ENCODE measurements at places on chromosomes 7 and 10.

DNA sequence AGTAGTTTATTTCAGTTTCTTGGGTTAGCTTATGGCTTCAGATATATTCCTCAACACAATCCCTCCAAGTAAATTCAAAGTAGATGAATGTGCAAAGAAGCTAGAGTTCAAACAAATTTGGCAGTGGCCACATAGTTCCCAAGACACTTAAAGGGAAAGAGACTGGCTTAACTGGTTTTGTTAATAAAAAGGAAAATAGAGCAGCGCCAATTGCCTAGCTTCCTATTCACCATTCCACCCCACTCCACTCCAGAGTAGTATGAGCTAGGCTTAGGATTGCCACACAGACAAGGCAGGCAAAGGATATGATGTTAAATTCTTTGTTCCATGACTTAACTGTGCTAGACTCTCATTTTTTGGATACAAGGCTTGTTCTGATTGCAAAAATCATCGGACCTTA lies 2.0 kb downstream of the XRCC2 start:
- no peak for DNase-seq

- DNase-seq, result no peak
Observed at GRCh38 chr10:126930883-126931503, 25.8 kb downstream of the DOCK1 start.

- DNase-seq, result no peak
Observed at GRCh38 chr10:91590904-91591796, 41.7 kb downstream of the PPP1R3C start.

DNA sequence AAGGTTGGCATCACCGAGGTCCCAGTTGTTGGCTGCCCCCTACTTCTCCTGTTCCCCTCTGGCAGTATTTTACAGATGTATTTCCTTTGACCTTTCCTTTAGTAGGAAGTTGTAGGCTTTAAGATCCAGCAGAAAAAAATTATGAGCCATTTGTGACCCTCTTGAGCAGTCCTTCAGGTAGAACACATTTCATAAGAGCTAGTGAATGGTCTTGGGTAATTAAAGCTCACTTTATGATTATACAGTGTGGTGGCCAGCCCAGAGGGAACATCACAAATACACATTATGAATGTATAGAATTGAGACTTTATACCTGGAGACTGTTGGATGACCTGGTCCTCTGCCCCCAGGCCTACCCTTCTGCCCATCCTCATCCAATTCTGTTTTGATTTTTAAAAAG lies 57.0 kb downstream of the KAT6B start:
- no peak for DNase-seq

DNA sequence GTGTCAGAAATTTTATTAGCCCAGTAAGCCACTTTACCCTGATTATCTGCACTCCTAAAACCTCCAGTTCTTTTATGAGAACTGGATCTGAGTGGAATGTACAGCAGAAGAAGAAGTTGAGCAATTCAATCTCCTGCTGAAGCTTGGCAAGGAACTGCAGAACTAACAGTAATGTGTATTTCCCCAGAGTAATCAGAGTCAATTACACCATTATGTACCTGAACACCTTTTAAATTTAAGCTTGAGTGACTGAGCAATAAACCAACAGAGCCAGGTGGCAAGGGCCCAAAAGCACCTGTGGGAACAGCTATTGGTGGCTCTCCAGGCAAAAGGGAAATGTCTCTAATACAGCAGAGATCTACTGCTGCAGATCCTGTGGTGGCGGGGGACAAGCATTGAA lies 40.1 kb upstream of the AKR1C2 start:
- DNase-seq, result no peak

DNA sequence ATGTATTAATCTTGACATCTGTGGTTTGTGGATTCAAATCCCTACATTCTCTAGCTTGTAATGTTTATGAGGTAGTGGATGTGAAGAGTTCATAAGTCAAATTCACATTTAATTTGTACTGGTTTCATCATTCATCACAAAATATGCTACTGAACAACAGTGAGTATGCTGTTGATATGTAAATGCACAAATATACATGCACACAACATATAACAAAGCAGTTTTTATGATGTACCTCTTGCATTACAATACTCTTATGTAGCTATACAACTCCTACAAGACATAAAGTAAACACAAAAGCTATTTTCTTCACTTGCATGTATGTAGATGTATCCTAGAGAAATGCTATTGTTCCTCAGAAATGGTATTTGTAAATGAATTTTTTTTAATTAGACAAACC lies 111.0 kb upstream of the ANTXRL start:
- DNase-seq, result no peak

GRCh38 chr10:116270126-116270770 lies 2.8 kb downstream of the GFRA1 start:
- DNase-seq, result no peak

- no peak for DNase-seq
Observed at GRCh38 chr10:526651-527312, 162.7 kb downstream of the DIP2C start.

DNA sequence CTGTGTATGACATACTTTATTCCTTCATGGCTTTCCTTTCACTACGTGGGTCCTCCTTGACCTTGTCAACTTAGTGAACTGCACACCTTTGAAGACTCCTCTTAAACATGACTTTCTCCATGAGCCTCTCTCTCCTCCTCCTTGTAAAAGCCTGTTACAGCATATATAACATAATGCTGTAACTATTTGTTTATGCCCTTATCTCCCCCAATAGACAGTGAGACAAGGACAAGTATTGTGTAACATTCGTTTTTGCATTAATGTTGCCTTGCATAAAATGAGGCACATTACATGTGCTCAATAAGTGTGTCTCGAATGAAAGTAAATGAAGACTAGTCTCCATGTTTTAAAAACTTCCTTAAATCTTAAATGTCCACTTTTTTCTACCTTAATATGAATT lies 4.3 kb upstream of the LAMB1 start:
- DNase-seq, result no peak

DNA sequence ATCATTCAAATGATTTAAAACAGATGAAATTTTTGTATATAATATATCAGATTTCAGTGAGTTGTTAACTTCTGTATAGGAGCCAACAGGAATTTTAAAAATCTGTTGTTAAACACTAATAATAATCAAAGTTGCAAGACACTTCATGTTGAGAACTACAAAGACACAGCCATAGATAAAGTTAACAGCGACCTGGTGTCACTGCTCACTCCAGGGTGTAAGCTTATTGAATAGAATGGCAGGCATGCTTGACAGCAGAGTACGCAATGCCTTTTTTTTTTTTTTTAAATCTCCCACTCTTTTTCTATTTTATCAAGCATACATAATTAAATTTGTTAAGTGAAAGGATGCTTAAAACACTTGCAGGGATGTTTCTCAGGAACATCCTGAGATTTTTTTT lies 32.0 kb downstream of the PCDH15 start:
- DNase-seq, result no peak

DNA sequence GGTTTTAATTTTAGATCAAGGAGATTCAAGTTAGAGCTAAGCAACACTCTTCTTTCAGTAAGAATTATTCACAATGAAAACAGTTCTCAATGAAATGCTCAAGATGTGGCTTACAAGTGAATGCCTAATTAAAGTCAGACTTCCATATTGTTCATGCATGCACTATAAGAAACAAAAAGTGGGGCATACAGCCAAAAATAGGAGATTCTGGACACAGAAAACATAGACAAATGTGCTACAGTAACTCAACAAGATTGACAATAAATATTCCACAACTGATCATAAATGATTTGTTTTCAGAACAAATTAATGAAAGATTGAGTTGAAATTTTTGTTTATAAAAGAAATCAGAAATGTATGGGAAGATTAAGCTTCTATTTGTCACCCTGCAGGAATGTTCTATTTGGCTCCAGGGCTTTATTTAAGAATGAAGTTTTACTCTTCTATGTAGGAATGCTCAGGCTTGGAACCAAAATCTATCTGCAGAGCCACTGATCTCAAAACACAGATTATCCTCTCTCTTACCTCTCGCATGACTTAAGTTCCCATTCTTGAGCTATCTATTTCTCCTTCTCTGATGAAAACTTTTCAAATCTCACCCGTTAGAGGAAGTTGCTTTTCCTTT lies 89.0 kb upstream of the PIP4K2A start:
- DNase-seq, result no peak

DNA sequence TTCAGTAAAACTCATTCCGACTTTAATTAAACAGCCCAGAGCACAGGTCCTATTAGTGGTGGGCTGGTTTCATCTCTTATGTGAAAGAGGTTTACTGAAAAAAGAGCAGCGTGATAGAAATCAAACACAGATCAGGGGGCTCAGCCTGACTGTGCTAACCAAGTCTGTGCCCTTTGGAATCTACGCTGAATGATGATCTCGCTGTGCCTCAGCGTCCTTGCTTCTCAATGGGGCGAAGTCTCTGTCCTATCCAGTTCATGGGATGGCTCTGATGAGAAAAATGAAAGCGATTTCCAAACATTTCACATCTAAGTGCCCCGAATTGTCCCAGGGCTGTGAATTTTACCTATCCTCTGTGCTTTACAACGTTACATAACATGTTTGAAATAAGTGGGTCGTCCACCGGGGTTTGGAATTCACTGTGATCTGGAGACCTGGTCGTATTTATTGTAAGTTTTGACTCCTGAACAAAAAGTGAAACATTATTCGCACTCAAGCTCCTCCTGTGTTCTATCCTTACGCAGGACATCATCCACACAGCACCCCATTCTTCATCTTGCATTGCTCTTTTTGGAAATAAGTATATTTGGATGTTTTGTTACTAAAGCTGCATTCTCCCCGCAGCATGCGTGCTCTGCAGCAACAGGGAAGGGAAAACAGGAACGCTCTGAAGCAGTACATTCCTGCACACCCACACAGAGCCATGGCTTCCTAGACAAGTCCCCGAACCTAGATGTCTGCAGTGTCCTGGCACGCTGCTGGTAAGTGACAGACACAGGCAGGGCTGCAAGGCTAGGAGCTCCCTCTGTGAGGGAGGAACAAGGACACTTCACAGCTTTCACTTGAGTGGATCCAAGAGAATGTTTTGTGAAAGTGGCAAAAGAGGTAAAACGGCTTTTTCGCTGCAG lies 83.5 kb downstream of the SLC37A3 start:
- DNase-seq, result no peak

DNA sequence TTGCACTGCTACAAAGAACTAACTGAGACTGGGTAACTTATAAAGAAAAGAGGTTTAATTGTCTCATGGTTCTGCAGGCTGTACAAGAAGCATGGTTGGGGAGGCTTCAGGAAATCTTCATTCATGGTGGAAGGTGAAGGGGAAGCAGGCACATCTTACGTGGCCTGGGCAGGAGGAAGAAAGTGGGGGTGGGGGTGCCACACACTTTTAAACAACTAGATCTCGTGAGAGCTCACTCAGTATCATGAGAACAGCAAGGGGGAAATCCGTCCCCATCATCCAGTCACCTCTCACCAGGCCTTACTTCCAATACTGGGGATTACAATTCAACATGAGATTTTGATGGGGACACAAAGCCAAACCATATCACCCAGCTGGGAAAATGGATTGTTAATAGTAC lies 281.7 kb downstream of the AUTS2 start:
- no peak for DNase-seq

DNA sequence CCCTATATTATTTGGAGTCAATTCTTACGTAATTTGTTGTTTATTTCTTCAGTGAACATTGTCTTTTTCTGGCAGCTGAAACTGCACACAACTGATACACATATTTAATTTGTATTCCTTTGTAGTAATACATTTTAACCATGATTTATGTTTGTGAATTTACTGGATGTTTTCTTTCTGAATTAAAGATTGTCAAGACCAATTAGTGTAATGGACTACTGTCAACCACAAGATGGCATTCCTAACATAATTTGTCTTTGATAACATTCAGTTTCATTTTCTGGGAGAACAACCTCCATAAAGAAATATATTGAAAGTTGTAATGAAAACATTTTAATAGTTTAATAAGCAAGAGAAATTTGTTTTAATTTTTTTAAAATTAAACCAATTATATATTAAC lies 10.1 kb downstream of the THNSL1 start:
- DNase-seq, result no peak

DNA sequence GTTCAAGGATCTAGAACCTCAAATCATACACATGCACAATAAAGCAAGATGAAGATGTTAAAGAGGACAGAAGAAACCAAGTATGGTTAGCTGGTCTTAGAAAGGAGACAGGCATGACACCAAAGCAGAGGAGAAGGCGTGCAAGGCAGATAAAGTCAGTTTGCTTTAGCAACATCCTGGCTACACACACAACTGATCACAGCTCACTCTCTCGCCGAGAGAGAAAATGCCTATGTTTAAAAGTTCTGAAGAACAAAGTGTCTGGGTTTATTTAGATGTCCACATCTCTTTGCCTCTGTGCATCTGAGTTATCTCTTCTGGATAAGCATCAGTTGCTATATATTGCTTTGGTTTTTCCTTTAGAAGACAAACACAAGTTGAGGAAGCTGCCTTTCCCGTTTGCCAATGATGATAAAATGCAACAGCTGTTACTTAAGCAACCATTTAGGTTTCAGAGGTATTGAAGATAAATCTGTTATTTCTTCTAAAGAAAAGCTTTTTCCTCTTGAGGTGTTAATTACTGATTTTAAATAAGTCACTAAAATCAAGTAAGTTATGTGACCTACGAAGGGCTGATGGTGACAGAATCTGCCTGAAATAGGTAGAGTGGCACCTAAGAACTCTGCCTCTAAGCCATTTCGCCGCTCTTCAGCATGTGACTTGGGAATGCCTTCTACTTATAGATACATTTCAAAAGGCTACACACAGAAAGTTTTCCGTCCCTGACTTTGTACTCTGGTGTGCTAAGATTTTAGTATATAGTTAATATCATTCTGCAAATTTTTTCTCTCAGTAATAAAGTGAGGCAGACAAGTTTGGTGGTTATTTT lies 146.2 kb upstream of the ASAH2 start:
- no peak for DNase-seq

DNA sequence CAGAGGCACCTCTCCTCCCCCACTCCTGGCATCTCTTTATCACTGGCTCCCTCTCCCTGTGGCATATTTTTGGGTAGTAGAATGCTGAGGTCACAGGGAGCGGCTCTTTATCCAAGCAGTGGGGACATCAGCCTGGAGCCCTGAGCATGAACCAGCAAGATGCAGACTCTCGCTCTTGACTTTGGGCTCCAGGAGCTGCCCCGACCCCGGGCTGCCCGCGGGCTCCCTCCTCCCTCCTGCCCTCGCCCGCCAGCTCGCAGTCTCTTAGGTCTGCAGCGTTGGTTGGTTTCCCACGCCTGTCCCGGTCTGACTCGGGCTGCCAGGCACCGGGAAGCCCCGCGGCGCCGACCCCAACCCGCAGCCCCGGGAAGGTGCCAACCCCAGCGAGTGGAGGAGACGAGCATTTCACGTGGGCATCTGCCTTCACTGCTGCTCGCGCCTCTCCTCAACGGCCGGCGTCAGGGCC lies 1.3 kb downstream of the INSYN2A start:
- no peak for DNase-seq

DNA sequence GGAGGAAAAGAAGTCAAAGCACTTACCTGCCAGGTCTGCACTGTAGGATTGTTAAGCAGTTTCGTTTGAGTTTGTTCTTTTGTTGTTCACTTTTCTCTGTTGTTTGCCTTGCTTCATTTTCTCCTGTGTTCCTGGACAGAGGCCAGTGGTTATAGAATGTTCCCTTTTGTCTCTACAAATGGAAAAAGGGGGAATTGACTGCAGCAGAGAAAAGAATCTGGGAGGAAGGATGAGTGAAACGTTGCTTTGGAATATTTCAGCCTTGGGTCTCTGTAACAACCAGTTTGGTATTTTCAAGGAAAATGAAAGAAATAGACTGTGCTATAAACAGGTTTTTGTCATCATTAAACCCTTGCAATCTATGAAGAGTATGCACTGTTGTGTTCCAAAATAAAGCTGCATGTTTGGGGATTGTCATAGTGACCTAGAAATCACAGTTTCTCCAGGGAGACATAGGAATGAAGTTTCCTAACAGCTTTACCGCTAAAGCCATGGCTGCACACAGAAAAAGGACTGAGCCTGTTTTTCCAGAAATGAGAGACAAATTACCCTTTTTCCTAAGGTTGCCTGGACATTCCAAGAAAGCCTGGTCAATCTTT lies 60.8 kb upstream of the HABP2 start:
- no peak for DNase-seq

All from GDM1 (cell line).